ENCODE measurements at places on chromosomes 11 and 22.
A peak's percentile ranks its signal among the peaks of the same experiment; 100 is the strongest.

- no peak for DNase-seq
Observed at GRCh38 chr11:35190804-35191348, 51.9 kb downstream of the CD44 start.

- no peak for DNase-seq
Observed at GRCh38 chr11:41943656-41944055, 484.2 kb upstream of the LRRC4C start.

- DNase-seq = no peak
Observed at GRCh38 chr22:45586651-45587405, 84.1 kb downstream of the FBLN1 start.

DNA sequence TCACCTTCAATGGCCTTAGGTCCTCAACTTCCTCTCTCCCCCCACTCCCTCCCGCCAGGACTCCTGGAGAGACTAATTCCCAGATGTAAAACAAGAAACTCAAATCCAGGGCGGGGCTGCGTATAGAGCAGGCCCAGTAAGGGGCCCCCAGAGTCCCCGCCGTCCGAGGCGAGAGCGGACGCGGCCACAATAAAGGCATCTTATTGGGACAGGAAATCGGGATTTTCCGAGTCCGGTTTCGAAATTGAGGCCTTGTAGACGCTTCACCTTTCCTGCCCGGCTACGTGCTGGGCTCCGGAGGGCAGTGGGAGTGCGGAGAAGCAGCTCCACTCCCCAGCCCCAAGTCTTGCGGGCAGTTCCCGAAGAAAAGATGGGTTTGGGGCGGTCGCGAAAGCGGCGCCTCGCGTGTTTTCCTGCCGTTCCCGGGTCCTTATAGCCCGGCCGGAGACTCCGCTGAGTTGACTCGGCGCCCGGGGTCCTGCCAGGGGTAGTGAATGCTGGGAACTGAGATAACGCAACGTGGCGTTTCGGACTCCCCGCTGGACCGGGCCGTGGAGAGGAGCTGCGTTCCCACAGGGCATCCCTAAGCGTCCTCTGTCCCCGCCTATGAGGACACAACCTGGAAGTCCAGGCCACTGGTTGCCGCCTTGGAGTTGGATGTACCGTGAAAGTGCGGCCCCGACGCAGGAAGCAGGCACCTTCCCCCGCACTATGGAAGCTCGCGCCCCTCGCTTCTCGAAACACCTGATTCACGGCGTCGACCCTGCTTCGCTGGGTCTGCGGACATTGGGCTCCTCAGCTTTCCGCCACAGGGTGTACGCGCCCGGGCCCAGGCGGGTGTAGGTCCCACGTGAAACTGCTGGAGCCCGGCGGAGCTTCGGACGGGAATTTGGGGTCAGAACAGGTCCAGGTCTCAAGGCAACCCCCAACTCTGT lies 4.8 kb upstream of the CHRM1 start:
- DNase-seq = no peak

- peak; percentile 20 for DNase-seq
Observed at GRCh38 chr11:28535677-28536076, 427.5 kb downstream of the METTL15 start.

DNA sequence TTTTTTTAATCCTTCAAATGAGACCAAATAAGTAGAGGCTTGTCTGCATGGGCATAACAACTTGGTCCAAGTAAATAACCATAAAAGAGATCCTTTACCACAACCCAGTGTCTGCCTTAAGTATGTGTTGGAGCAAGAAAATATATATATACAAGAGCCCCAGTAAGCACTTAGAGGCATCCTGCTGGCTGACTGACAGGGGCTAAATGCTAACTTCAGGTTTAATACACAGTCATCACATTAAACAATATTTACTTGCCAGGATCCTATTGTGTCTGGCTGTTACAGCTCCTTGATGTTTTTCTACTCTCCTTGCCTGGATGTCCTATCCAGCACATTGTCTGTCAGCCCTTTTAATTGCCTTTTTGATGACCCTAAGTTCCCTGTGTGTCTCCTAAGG lies 37.5 kb upstream of the MMP20 start:
- DNase-seq = no peak

DNA sequence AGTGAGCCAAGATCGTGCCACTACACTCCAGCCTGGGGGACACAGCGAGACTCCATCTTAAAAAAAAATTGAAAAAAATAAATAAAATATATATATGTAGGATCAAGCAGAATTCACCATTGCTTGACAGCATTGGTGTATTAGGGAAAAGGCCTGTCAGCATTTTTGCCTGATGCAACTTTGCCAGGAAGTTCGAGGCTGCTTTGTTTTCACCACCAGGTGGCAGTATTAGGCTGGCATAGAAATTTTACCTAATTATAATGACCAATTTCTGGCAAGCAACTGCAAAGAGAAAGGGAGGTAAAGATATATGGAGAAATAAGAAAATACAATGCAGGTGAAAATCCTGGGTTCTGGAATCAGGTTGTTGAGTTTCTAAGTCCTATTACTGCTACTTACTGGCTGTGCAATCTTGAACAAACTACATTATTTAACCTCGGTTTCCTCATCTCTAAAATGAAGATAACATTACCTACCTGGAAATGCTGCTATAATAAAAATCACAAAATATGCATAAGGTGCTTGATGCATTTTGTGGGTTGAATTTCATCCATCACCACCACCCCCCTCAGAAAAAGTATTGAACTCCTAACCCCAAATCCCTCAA lies 24.7 kb downstream of the LAYN start:
- DNase-seq = peak; percentile 65

GRCh38 chr11:91795139-91795887 lies 429.3 kb upstream of the FAT3 start:
- no peak for DNase-seq

DNA sequence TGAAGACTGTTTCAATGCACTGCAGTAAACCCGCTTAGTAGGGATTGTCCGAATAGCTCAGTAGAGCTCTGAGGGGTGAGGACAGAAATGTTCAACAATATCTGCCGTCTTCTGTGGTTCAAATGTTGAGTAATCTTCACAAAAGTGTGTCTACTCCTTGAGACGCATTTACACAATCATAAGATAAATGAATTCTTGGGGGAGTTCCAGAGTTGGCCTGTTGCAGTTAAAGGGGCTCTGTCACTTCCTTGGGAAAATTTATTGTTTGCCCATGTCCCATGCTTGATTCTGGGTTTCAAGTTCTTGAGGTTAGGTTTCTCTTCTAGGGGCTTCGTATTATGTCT lies 614 bp downstream of the ANO3 start:
- no peak for DNase-seq

GRCh38 chr11:61671527-61671926 lies 8.7 kb upstream of the DAGLA start:
- DNase-seq = no peak

DNA sequence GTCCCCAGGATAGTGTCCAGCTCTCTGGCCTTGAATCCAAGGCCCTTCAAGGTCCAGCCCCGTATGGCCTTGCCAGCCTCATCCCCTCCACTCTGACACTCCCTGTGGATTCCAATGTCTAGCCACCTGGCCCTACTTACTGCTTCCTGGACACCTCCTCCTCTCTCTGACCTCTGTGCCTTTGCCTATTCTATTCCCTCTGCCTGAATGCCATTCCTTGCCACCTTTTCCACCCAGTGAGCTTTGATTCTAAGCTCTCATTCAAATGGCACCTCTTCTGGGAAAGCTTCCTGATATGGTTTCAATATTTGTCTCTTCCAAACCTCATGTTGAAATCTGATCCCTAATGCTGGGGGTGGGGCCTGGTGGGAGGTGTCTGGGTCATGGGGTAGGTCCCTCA lies 31.9 kb upstream of the TTLL12 start:
- no peak for DNase-seq

DNA sequence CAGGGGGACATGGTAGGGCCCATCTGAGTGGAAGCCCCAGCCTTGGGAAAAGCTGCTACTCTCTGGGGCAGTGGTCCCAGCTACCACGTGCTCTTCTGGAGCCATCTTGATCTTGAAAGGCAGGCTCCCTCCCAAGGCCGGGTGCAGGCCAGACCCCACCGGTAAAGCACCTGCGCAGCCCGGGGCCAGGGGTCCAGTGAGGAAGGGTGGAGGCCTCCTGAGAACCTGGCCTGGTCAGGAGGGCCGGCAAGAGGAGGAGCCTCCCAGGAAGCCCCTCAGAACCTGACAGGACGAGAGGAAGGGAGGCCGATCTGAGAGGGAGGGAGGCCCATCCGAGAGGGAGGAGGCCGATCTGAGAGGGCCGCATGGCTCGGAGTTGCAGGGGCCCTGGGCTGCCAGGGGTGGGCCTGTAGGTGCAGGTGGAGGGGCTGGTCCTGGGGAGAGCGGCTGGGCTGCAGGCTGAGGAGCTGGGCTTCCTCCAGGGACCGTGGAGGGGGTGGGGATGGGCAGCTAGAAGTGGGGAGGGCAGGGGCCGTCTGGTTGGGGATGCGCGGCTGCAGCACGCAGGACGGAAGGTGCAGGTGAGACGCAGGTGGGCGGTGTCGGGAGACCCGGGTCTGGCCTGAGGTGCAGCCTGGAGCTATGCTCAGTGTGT lies 529 bp downstream of the GRAMD4 start:
- no peak for DNase-seq

- no peak for DNase-seq
Observed at GRCh38 chr22:46970411-46971098, 208.1 kb downstream of the TBC1D22A start.

DNA sequence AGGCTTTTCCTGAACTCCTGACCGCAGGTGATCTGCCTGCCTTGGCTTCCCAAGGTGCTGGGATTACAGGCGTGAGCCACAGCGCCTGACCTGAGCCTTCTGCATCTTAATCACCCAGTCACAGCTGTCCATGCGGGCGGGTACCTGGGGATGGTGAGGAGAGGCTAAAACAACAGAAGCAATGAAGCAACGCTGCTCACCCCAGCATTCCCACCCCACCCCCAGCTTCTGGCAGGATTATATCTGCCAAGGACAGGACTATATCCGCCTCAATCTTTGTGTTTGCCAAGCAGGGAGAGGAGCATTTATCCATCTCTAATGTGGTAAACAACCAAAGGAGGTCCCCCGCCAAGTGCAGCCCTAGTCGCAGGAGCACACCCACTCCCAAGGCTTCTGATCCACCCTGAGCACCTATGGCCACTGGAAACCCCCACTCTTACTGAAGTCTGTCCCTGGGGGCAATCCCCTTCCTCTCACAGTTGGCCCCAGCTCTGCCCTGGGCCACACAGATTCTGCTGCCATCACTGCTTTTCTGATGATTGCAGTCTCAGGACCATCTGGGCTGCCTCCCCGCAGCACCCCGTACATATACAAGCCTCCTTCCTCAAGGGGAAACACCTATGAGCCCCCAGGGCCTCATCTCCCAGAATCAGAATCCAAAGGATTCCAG lies 8.8 kb upstream of the LGALS2 start:
- DNase-seq = no peak

- DNase-seq = no peak
Observed at GRCh38 chr22:33513388-33514338, 406.6 kb downstream of the LARGE1 start.

- no peak for DNase-seq
Observed at GRCh38 chr22:42549331-42550060, 4.3 kb upstream of the SERHL2 start.

GRCh38 chr22:49508561-49508960 lies 319.1 kb downstream of the BRD1 start:
- no peak for DNase-seq

- DNase-seq = peak; percentile 28
Observed at GRCh38 chr11:57323167-57323854, 1.4 kb downstream of the TNKS1BP1 start.

- no peak for DNase-seq
Observed at GRCh38 chr11:61004180-61004611, 32.7 kb downstream of the CD6 start.

GRCh38 chr22:47340851-47341436 lies 578.5 kb downstream of the TBC1D22A start:
- DNase-seq = peak; percentile 16

GRCh38 chr11:66467756-66468155 lies 1.1 kb downstream of the PELI3 start:
- DNase-seq = no peak

GRCh38 chr22:40954113-40954512 lies 2.9 kb downstream of the RBX1 start:
- no peak for DNase-seq

GRCh38 chr11:115279813-115280761 lies 224.1 kb downstream of the CADM1 start:
- DNase-seq = no peak

GRCh38 chr11:92136797-92137196 lies 87.8 kb upstream of the FAT3 start:
- no peak for DNase-seq

DNA sequence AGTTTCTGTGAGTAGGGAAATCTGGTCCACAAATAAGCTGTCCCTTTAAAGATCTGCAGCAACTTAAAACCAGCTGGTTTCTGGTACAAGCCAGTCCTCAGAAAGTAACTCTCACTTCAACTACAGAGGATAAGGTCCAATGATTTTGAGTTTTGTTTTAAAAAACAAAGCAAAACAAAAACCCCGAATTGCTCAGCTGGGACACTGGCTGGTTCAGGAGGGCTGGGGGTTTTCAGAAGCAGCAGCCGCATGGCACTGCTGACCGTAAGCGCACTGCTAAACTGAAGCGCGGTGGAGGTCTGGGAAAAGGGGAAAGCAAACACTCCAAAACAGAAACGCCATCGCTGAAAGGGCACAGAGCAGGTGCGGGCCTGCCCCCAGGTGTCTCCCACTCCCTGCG lies 59.7 kb downstream of the MICAL3 start:
- DNase-seq = no peak

DNA sequence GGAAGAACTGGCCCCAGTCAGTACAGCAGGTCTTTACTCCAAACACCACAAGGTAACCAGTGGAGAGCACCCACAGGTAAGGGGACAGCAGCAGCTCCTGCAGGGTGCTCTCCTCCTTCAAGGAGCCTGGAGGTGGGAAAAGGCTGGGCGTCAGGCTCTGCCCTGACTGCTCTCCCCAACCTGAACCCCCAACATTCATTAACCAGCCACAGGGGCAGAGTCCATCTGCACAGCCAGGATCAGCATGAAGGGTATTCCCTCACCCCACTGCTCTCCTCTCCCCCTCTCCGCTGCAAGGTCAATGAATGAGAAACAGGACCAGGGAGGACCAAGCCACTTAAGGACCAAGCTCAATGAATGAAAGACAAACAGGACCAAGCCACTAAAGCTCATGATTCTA lies 3.7 kb downstream of the SLC37A4 start:
- no peak for DNase-seq
